Mucosa of gallbladder (tissue), 1 donor: ENCODE measurements at places on chromosomes 3 and 15. TPM values are rescaled to one million over a fixed set of nuclear protein-coding genes. Genes with fewer than 3 reads are reported as not detected.

The B3GALNT1 gene
- 13.4 TPM for total RNA-seq

The STRIT1 gene
- total RNA-seq, result 0.72 TPM

DNA sequence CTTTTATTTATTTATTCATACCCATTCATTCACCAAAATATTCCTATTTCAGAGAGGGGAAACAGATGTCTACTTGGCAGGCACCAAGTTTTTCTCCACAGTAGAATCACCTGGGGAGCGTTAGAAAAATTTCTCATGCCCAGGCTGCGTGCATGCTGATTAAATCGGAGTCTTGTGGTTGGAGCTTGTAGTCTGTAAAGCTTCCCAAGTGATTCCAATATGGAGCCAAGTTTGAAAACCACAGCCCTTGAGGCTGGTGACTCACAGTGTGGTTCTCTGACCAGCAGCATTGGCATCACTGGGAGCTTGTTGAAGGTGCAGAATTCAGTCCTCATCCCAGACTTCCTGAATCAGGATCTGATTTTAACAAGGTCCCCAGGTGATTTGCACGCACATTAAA lies 49.7 kb downstream of the PDHB start:
- DNase-seq, result no peak

- DNase-seq, result no peak
Measured at GRCh38 chr3:191455257-191455952, 5.6 kb upstream of the PYDC2 start.

- DNase-seq, result peak; percentile 50
Measured at GRCh38 chr15:39465843-39466749, 114.8 kb upstream of the THBS1 start.

DNA sequence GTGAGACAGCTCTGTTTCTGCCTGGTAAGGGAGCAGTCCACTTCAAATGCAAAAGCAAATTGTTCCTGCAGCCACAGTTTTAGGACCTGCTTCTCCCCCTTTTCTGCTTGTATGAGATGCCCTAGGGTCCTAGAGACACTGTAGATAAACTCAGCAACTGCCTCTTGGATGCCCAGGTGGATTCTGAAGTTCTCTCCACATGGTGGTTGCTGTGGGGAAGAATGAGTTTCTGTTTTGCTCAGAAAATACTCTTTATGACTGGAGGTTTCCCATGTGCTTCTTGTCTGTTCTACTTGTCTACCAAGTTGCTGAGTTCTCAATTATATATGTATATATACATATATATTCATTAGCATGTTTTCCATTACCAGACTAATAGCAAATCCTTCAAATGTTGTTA lies 5.6 kb upstream of the ZNF80 start:
- DNase-seq, result no peak
